ENCODE measurements at places on chromosomes 13 and 19.

- no peak for DNase-seq
Observed at GRCh38 chr19:29524912-29525831, 622 bp upstream of the VSTM2B start.

DNA sequence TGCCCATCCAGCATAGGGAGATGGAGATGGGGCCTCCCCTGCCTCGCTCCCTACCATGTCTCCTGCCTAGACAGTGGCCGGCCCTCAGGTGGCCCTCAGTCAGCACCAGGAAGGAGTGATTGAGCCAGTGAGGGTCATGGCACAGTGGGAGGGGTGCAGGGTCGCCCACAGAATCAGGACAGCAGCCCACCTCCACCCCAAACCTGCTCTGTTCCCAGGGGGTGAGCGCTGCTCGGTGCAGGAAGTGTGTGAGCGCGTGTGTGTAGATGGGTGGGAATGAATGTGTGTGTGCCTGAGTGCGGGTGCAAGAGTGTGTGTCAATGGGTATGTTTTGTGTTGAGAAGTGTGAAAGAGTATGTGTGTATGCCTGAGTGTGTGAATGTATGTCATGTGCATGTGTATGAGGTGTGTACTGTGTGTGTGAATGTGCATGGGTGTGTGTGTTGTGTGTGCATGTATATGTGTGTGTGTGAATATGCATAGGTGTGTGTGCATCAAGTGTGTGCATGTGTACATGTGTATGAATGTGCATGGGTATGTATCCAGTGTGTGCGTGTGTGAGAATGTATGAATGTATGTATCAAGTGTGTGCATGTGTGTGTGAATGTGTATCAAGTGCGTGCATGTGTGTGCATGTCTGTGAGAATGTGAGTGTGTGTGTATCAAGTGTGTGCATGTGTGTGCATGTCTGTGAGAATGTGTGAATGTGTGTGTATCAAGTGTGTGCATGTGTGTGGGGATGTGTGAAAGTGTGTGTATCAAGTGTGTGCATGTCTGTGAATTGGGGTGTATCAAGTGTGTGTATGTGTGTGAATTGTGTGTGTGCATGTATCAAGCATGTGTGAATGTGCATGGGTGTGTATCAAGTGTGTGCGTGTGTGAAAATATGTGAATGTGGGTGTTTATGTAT, 12.0 kb downstream of the EVI5L start:
- no peak for DNase-seq

DNA sequence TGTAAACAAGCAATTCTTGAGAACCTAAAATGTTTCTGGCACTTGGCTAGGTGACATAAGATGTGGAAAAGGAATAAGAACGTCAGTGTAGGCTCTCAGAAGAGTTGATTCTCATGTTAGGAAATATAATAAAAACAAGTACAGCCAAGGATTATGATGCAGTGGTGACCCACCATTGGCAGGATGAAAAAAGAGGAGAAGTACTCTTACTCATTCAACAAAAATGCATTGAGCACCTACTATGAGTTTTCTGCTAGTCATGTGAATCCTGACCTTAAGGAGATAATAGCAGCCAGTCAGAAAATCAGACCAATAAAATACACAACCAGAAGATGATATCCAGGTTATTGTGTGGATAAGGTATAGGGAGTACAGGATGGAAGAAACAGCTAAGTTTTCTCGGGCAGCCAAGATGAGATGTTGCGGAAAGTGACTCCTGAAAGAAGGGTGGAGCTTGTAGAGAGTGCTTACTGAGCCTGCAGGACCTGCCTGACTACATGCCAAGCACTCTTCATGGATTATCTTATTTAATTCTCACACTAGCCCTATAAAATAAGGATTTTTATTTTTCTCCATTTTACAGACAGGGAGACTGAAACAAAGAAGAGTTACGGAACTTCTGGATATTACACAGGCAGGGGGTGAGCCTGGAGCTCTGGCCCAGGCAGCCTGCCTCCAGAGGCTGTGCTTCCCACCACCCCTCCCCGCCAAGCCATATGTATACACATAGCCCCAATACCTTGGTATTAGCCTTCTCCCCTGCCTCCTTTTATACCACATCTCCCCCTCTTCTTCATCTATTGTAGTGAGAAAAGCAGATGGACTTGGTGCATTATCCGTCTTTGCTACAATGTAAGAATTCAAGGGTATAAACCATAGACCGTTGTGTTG, 58.0 kb downstream of the TGDS start:
- DNase-seq: no peak

- DNase-seq: no peak
Observed at GRCh38 chr19:46392837-46393236, 20.5 kb downstream of the CCDC8 start.

DNA sequence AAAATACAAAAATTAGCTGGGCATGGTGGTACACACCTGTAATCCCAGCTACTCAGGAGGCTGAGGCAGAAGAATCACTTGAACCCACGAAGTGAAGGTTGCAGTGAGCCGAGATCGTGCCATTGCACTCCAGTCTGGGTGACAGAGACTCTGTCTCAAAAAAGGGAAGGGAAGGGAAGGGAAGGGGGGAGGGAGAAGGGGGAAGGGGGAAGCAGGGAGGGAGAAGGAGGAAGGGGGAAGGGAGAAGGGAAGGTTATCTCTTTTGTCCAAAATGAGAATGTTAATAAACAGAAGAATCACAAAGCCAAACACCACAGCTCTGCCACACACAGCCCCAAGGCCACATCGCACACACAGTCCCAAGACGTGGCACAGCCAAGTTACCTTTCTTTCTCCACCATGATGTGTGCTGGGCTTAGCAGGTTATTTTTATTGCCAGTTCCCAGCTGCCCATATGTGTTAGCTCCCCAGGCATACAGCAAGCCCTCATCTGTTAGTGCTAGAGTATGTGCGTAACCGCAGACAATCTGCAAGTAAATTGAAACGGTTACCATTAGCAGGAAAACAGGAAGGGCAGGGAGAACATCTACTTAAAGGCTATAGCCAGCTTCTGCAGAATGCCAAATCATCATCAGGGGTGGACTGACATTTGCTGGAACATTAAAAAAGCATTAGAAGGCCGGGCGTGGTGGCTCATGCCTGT, 34.3 kb downstream of the RCBTB1 start:
- DNase-seq: no peak

DNA sequence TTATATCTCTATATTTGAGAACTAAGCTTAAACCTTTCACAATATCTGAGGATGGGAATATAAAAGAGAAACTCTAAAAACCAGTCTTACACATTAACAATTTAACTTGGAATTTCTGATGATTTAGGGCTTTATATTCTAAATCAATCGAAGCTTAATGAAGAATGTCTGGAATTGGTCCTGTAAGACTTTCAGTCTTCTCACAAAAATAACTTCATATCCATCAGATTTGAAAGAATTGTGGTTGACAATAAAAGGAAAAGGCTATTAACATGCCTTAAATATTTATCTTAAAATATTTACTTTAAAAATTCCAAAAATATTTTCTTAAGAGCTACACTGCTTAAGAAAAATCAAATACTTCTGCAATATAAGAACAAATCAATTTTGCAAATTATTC, 27.3 kb downstream of the MYCBP2 start:
- DNase-seq: no peak

GRCh38 chr19:19588546-19588945, 29.9 kb downstream of the PBX4 start:
- DNase-seq: no peak

DNA sequence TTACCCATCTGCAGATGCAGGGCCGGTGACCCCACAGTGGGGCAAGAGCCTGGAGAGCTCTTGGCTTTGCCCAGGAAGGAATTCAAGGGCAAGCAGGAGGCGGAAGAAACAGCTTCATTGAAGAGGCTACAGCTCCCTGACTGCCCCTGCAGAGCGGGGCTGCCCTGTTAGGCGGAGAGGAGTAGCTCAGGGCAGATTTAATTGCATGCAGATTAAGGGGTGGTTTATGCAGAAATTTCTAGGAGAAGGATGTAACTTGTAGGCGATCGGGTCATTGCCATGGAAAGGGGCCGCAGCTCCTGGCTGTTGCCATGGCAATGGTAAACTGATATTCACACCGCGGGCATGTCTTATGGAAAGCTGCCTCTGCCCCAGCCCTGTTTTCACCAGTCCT, 94.1 kb downstream of the ATP11A start:
- no peak for DNase-seq

- no peak for DNase-seq
Observed at GRCh38 chr13:59641261-59641660, 522.5 kb downstream of the DIAPH3 start.

GRCh38 chr13:41307884-41308640, 3.0 kb upstream of the NAA16 start:
- DNase-seq: no peak

DNA sequence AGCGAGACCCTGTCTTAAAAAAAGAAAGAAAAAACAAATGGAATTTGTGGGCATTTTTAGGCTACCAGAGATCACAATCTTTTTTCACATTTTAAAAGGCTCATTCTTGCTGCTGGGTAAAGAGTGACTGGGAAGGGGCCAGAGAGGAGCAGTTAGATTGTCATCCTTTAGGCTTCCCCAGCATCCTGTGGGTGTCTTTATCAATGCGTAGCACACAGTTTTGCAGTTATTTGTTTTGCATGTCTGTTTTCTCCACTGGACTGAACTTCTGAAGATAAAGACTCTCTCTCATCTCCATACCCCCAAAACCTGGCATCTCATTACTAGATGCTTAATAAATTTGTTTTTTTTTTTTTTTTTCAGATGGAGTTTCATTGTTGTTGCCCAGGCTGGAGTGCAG, 2.1 kb upstream of the UTP14C start:
- DNase-seq: no peak

- no peak for DNase-seq
Observed at GRCh38 chr19:5503598-5503997, 48.4 kb downstream of the ZNRF4 start.

DNA sequence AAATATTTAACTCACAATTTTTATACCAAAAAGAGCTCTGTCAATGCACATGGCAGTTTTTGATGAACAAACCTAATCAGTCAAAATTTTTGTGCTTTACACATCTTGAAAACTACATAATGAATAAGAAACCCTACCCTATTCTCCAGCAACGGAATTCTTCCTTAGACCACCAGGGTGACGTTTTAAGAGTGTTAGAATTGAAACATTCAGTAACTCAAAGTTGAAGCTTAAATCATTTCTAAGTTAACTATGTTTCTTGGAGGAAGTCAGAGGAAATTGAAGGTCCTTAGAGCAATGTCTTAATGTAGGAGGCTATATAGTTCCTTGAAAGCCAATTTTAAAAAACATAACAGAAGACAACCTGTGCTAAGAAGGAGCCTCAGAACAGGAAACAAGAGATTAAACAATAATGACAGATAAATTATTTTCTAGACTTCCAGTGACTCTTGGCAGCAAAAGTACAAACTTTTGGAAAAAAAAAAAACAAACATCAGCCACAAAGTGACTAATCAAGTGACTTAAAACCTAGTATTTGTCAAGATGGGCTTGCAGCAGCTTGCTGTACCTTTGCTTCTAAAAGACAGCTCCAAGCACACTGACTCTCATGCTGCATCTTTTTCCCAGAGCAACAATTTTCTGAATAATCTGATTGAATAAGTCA, 6.2 kb downstream of the SPRY2 start:
- DNase-seq: no peak

DNA sequence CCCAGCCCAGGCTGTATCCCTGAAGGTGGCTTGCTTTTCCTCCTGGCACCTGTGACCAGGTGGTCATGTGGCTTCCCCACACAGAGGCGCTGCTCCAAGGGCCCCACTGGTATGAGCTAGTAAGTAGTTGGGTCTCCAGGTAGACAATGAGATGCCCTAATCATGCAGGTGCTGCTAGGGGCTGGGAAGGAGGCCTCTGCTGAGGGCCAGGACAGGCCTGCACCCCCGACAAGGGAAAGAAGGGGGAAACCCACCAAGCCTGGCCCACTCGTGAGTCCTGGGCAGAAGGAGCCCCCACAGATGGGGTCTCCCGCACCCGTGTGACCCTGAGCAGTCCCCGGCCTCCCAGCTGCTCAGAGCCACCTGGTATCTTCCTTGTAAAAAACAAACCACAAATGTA, 13.2 kb downstream of the PEX11G start:
- no peak for DNase-seq

DNA sequence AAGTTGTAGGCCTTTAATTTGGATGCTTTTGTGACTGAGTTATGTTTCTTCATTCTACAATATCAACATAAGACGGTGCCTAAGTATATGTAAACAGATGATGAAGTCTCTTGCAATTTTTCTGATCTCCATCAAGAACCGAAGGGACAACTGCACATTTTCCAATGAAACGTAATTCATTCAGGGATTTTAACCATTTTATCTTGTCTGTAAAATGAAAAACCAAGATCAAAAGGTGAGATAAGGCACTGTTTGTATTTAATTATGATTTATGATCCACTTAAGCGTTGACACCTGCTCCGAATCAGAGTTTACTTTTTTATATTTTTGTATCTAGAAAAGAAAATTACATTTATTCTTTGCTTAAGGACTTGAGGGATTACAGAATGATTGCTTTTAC, 556.8 kb upstream of the ARGLU1 start:
- no peak for DNase-seq

DNA sequence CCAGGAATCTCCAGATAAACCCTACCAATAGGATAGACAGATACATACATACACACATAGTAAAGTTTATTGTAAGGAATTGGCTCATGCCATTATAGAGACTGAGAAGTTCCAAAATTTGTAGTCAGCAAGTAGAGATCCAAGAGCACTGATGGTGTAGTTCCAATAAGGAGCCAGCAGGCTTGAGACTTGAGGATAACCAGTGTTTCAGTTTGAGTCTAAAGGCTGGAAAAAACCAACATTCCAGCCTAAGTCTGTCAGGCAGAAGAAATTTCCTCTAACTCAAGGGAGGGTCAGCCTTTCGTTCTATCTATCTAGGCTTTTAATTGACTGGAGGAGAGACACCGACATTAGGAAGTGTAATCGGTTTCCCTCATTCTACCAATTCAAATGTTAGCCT, 110.2 kb upstream of the TSHZ3 start:
- DNase-seq: no peak

DNA sequence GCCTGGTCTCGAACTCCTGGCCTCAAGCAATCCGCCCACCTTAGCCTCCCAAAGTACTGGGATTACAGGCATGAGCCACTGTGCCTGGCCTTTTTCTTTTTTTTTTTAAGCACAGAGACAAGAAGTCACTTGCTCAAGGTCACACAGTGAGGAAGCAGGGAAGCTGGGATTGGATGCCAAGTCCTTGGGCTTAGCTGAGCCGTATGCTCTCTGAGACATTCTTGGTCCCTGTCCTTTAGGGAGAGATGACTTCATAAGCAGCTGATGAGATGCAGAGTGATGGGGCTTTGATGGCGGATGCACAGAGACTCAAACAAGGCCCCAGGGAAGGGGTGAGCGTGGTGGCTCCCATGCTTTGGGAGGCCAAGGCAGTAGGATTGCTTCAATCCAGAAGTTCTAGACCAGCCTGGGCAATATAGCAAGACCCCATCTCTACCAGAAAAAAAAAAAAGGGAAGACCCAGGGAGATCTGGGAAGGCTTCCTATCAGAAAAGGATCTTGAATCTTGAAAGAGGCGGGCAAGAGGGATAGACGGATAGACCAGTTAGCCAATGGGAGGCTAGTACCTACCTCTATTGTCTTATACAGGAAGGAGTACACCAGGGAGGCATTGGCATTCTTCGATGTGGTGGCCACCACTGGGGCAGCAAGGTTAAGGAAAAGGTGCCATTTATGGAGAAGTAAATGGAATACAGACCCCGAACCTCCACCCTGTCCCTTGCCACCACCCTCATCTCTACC, 3.9 kb downstream of the AP1M2 start:
- no peak for DNase-seq

- no peak for DNase-seq
Observed at GRCh38 chr19:7450243-7451223, 38.3 kb downstream of the PEX11G start.

GRCh38 chr13:50586414-50587083, 256.9 kb downstream of the DLEU7 start:
- DNase-seq: no peak

GRCh38 chr13:112198396-112199010, 131.6 kb downstream of the SOX1 start:
- DNase-seq: no peak
